ENCODE measurements at places on chromosomes 5 and 9.

- DNase-seq, result no peak
- no peaks in the 10 kb centered on the region for H3K27me3 ChIP-seq
- H3K36me3 ChIP-seq, result no peaks in the 10 kb centered on the region
- no peaks in the 10 kb centered on the region for H3K4me1 ChIP-seq
- H3K27ac ChIP-seq, result no peak overlapping the region
- no peak overlapping the region for H3K4me3 ChIP-seq
Observed at GRCh38 chr5:66993448-66993847, 203.2 kb downstream of the CD180 start.

- no peaks in the 10 kb centered on the region for H3K4me1 ChIP-seq
- DNase-seq, result no peak
- H3K27me3 ChIP-seq, result no peaks in the 10 kb centered on the region
- H3K4me3 ChIP-seq, result no peak overlapping the region
- no peaks in the 10 kb centered on the region for H3K36me3 ChIP-seq
- no peak overlapping the region for H3K27ac ChIP-seq
Observed at GRCh38 chr9:18393340-18394130, 80.4 kb upstream of the ADAMTSL1 start.

GRCh38 chr9:125758986-125759763 lies 12.0 kb downstream of the PBX3 start:
- H3K27ac ChIP-seq, result no peak overlapping the region
- no peak for DNase-seq
- H3K4me3 ChIP-seq, result no peak overlapping the region
- H3K27me3 ChIP-seq, result no peaks in the 10 kb centered on the region
- H3K36me3 ChIP-seq, result no peaks in the 10 kb centered on the region
- H3K4me1 ChIP-seq, result no peaks in the 10 kb centered on the region

GRCh38 chr9:14301583-14302021 lies 12.3 kb downstream of the NFIB start:
- no peaks in the 10 kb centered on the region for H3K4me1 ChIP-seq
- no peak overlapping the region for H3K27ac ChIP-seq
- no peak for DNase-seq
- H3K36me3 ChIP-seq, result no peaks in the 10 kb centered on the region
- peaks cover 2% of the 10 kb centered on the region for H3K27me3 ChIP-seq
